ENCODE measurements at places on chromosomes 6 and 20.

- no peak for DNase-seq
Measured at GRCh38 chr6:56668158-56668557, 25.5 kb upstream of the DST start.

- DNase-seq = no peak
Measured at GRCh38 chr20:61951695-61952533, 113.8 kb downstream of the TAF4 start.

GRCh38 chr6:43186706-43187105 is 4.7 kb downstream of the CUL9 start:
- DNase-seq = no peak

DNA sequence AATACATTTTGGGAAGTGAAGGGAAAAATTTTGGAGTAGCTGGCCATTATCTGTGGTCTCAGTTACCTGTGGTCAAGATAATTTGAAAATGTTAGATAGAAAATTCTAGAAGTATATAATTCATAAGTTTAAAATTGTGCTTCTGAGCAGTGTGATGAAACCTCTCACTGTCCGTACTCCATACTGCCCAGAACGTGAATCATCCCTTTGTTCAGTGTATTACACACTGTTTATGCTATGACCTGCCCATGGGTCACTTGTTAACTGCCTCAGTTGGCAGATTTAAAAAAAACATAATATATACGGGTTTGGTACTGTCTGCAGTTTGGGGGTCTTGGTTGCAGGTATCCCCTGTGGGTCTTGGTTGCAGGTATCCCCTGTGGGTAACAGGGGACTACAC is 4.1 kb upstream of the CALHM5 start:
- no peak for DNase-seq

GRCh38 chr6:155126727-155127439 is 131.8 kb downstream of the TIAM2 start:
- no peak for DNase-seq

DNA sequence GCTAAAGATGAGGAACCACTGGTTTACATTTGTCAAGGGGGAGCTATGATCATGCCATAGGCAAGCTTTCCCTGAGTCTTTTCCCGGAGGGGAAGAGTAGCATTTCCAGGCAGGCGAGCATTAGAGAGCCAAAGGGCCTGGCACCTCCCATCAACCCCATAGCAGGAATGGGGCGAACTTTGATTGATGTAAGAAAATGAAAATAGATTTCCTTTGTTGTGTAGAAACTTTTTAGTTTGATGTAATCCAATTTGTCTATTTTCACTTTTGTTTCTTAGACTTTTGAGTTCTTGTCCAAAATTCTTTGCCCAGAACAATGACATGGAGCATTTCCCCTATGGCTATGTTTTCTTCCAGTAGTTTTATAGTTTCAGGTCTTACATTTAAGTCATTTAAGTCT is 85.2 kb downstream of the CDH26 start:
- DNase-seq = no peak

Measured in heart right ventricle (tissue), 16 donors.